ENCODE measurements at places on chromosomes 3 and 15. TPM values are rescaled to one million over a fixed set of nuclear protein-coding genes. Genes with fewer than 3 reads are reported as not detected.

- DNase-seq: no peak
- H3K27ac ChIP-seq: peak overlapping the region; percentile 45
- peaks cover 25% of the 10 kb centered on the region for H3K36me3 ChIP-seq
- no peak overlapping the region for H3K4me3 ChIP-seq
Measured at GRCh38 chr15:68786753-68787152, 33.9 kb downstream of the ANP32A start.

- H3K36me3 ChIP-seq: peaks cover 45% of the 10 kb centered on the region
- peak overlapping the region; percentile 81 for H3K4me3 ChIP-seq
- H3K27ac ChIP-seq: peak overlapping the region; percentile 91
Measured at GRCh38 chr15:37015451-37015850, 84.9 kb downstream of the MEIS2 start.

GRCh38 chr3:139540651-139541531, 1.3 kb upstream of the RBP1 start:
- DNase-seq: no peak
- H3K27ac ChIP-seq: no peak overlapping the region
- H3K4me1 ChIP-seq: no peaks in the 10 kb centered on the region
- no peaks in the 10 kb centered on the region for H3K36me3 ChIP-seq
- H3K27me3 ChIP-seq: peaks cover 9% of the 10 kb centered on the region

GRCh38 chr15:72676838-72677237, 9.1 kb downstream of the HIGD2B start:
- peaks cover 40% of the 10 kb centered on the region for H3K27me3 ChIP-seq
- no peaks in the 10 kb centered on the region for H3K36me3 ChIP-seq
- no peak for DNase-seq
- no peaks in the 10 kb centered on the region for H3K4me1 ChIP-seq

Gene CSTA
- total RNA-seq: not detected

Gene PHC3
- 61.3 TPM for total RNA-seq

- no peaks in the 10 kb centered on the region for H3K4me1 ChIP-seq
- no peak overlapping the region for H3K27ac ChIP-seq
- no peak for DNase-seq
- H3K4me3 ChIP-seq: no peak overlapping the region
- peaks cover 10% of the 10 kb centered on the region for H3K27me3 ChIP-seq
Measured at GRCh38 chr3:117748131-117748530, 1038.6 kb downstream of the TUSC7 start.

GRCh38 chr15:70605606-70606410, 157.6 kb downstream of the UACA start:
- DNase-seq: peak; percentile 30
- H3K4me1 ChIP-seq: peaks cover 33% of the 10 kb centered on the region
- H3K36me3 ChIP-seq: no peaks in the 10 kb centered on the region
- 0 out of 2 replicates have a peak overlapping the region, but pooled peaks have one; percentile 19 for H3K4me3 ChIP-seq
- H3K27me3 ChIP-seq: peaks cover 13% of the 10 kb centered on the region

- no peak for DNase-seq
- no peak overlapping the region for H3K27ac ChIP-seq
- H3K36me3 ChIP-seq: no peaks in the 10 kb centered on the region
- H3K27me3 ChIP-seq: no peaks in the 10 kb centered on the region
- H3K4me3 ChIP-seq: no peak overlapping the region
Measured at GRCh38 chr3:1406250-1406649, 313.4 kb downstream of the CNTN6 start.

DNA sequence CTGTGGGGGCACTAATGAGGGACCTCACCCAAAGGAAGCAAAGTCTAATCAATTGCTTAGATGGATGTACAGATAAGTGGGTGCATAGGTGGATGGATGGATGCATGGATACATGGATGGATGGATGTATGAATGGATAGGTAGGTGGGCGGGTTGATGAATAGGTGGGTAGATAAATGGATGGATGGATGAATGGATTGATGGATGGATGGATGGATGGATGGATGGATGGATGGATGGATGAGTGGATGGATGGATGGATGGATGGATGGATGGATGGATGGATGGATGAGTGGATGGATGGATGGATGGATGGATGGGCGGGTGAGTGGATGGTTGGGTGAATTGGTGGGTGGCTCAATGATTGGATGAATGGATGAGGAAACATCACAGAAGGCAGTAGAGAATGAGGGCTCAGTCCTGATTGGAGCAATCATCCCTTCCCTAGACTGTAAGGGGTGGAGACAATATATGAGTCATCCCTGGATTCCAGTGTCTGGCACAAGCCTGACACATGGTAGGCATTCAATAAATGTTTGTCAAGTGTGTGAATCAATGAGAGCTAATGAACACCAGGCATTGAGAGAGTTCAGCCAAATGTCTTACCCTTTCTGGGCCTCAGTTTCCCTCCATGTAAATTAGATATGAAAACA, 40.4 kb upstream of the PXYLP1 start:
- H3K27ac ChIP-seq: no peak overlapping the region
- no peak overlapping the region for H3K4me3 ChIP-seq
- peaks cover 27% of the 10 kb centered on the region for H3K27me3 ChIP-seq
- no peak for DNase-seq
- H3K4me1 ChIP-seq: peaks cover 15% of the 10 kb centered on the region

Gene TGM4
- total RNA-seq: not detected

DNA sequence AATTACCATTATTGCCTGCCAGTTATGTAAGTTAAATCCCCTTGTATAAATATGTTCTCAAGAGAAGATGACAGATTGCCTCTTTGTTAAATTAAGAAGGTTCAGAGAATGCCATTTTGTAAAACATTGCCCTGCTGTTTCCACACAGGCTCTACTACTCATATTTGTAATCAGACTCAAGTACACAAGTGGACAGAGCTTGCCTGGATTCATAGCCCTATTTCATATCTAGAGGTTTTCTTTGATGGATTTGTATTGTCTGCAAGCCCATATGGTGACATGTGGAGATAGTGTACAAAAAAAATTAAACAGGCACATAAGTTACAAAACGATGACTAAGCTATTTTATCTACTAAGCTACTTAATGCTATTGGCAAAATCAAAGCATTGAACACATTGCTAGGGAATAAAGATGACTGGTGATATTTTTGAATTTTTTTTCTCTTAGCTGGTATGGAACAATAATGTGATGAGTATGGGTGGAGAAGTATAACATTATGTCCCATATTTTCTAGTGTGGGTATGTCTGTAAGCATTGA, 1286.6 kb upstream of the ALCAM start:
- no peak for DNase-seq
- H3K27ac ChIP-seq: no peak overlapping the region
- H3K27me3 ChIP-seq: no peaks in the 10 kb centered on the region
- H3K4me3 ChIP-seq: no peak overlapping the region
- H3K36me3 ChIP-seq: no peaks in the 10 kb centered on the region
- H3K4me1 ChIP-seq: no peaks in the 10 kb centered on the region

DNA sequence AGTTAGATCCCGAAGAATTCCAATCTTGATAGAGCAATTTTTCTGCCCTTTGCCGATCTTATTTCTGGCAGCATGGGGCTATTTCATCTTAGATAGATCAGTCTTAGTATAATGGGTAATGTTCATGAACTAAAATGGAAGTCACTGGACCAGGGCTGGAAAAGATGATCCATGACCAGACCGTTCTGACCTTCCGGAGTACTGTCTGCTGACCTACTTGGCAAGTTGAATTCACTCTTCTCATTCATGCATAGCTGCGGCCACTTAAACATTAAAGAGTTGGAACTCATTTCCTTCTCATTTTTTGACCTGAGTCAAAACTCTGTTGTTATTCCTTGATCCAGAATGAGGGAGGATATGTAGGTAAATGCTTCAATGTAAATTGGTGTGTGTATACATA, 32.5 kb downstream of the GMNC start:
- H3K4me1 ChIP-seq: peaks cover 12% of the 10 kb centered on the region
- no peak for DNase-seq
- H3K27me3 ChIP-seq: peaks cover 1% of the 10 kb centered on the region
- H3K4me3 ChIP-seq: no peak overlapping the region
- no peaks in the 10 kb centered on the region for H3K36me3 ChIP-seq
- no peak overlapping the region for H3K27ac ChIP-seq

- H3K27me3 ChIP-seq: peaks cover 26% of the 10 kb centered on the region
- no peak overlapping the region for H3K4me3 ChIP-seq
- H3K27ac ChIP-seq: no peak overlapping the region
- H3K36me3 ChIP-seq: no peaks in the 10 kb centered on the region
- DNase-seq: no peak
- H3K4me1 ChIP-seq: no peaks in the 10 kb centered on the region
Measured at GRCh38 chr3:72614394-72615074, 233.7 kb downstream of the SHQ1 start.

DNA sequence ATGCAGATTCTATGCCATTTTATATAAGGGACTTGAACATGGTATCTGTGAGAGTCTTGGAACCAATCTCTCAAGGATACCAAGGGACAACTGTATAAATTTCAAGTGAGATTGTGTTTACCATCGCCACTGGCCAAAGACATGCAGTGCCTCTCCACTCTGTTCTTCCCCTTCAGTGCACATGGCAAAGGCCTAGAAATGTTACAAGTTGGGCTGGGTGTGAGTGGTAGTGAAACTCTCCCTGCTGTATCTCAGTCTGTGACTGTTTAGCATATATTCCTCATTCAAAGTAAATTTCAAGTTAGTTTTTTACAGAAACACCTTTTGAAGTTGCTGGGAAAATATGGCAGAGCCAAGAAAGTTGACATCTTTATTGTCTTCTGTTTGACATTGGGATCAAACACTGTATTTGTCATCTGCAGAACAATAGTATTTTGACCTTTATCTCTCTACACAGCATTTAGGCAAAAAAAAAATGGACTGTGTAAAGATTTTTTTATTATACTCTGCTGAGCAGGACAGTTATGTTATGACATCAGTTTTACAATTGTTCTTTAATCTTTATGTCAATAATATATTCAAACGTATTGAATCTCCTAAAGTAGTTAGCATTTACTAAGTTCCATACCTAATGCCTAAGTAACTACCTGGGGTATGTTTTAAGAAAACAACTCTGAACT, 101.4 kb downstream of the CCNL1 start:
- H3K27me3 ChIP-seq: peaks cover 11% of the 10 kb centered on the region
- H3K36me3 ChIP-seq: no peaks in the 10 kb centered on the region
- H3K27ac ChIP-seq: no peak overlapping the region

- peaks cover 52% of the 10 kb centered on the region for H3K4me1 ChIP-seq
- H3K27ac ChIP-seq: peak overlapping the region; percentile 62
- peak; percentile 78 for DNase-seq
Measured at GRCh38 chr3:50616003-50616769, 765 bp upstream of the MAPKAPK3 start.

Gene PYGO1
- 10.9 TPM for total RNA-seq

Gene TNFAIP8L3
- 0.25 TPM for total RNA-seq

- peaks cover 13% of the 10 kb centered on the region for H3K27me3 ChIP-seq
- DNase-seq: no peak
- H3K4me1 ChIP-seq: peaks cover 11% of the 10 kb centered on the region
- peaks cover 10% of the 10 kb centered on the region for H3K36me3 ChIP-seq
- H3K27ac ChIP-seq: no peak overlapping the region
- no peak overlapping the region for H3K4me3 ChIP-seq
Measured at GRCh38 chr3:46649436-46649835, 37.1 kb downstream of the FAM240A start.

Gene ZDHHC23
- 7.0 TPM for total RNA-seq

Gene KLHL6
- total RNA-seq: not detected

DNA sequence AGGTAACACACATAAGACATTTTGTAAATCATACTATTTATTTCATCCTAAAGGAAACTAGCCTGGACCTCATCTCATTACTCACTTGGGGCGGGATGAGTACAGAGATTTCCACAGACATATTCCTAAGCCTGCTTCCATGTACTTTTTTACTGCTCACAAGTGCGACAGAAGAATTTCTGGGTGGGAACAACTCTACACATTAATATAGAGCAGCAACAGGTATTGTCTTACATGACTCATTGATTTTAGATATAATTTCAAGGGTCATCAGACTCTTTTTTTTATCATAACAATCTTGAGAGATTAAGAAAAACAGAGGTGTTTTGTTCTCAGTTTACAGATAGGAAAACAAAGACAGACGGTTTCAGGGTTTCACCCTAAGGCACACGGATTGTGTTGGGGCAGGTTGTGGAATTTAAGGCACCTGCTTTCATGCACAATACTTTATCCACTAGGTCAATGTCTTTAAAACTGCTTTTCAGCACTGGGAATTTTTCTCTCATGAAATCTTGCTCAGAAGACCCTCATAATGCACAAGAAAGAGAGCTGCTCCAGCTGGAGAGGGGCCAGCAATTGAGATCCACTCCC, 186.7 kb upstream of the CDIN1 start:
- no peak for DNase-seq
- no peak overlapping the region for H3K27ac ChIP-seq
- peaks cover 4% of the 10 kb centered on the region for H3K36me3 ChIP-seq
- H3K4me1 ChIP-seq: no peaks in the 10 kb centered on the region
- no peaks in the 10 kb centered on the region for H3K27me3 ChIP-seq

Gene NRG4
- not detected for total RNA-seq

Gene RYR3
- total RNA-seq: not detected

GRCh38 chr3:171420667-171421066, 39.5 kb downstream of the TNIK start:
- H3K27me3 ChIP-seq: peaks cover 2% of the 10 kb centered on the region
- no peak overlapping the region for H3K4me3 ChIP-seq

DNA sequence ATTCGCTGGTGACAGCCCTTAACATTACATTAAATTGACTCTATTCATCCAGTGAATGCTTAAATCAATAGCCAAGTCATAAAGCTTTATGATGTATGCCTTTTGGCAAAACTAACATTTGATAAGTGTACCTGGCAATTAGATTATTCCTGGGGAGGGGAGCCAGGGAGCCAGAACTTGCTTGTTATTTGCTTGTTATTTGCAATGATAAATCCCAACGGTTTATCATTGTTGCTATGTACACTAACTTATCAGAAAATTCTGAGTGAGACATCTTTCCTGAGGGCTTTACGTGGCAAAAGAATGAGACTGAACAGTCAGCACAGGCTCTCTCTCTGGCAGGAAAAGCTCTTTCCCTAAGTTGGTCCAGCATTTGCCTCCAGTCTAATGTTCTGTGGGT, 35.8 kb upstream of the FBN1 start:
- H3K36me3 ChIP-seq: peaks cover 20% of the 10 kb centered on the region
- H3K27me3 ChIP-seq: no peaks in the 10 kb centered on the region
- H3K27ac ChIP-seq: peak overlapping the region; percentile 100
- H3K4me1 ChIP-seq: peaks cover 84% of the 10 kb centered on the region
- DNase-seq: peak; percentile 92

- no peaks in the 10 kb centered on the region for H3K4me1 ChIP-seq
- H3K36me3 ChIP-seq: no peaks in the 10 kb centered on the region
- DNase-seq: no peak
- H3K4me3 ChIP-seq: no peak overlapping the region
- no peaks in the 10 kb centered on the region for H3K27me3 ChIP-seq
Measured at GRCh38 chr3:154398084-154398967, 31.7 kb downstream of the GPR149 start.

- H3K27ac ChIP-seq: no peak overlapping the region
- H3K4me3 ChIP-seq: no peak overlapping the region
- DNase-seq: no peak
- no peaks in the 10 kb centered on the region for H3K36me3 ChIP-seq
- H3K27me3 ChIP-seq: peaks cover 7% of the 10 kb centered on the region
- H3K4me1 ChIP-seq: peaks cover 6% of the 10 kb centered on the region
Measured at GRCh38 chr3:146337991-146338390, 87.1 kb upstream of the PLSCR4 start.

- H3K27me3 ChIP-seq: peaks cover 15% of the 10 kb centered on the region
- no peaks in the 10 kb centered on the region for H3K36me3 ChIP-seq
- no peak for DNase-seq
- H3K27ac ChIP-seq: no peak overlapping the region
- no peaks in the 10 kb centered on the region for H3K4me1 ChIP-seq
- no peak overlapping the region for H3K4me3 ChIP-seq
Measured at GRCh38 chr3:15148614-15149013, 49.7 kb upstream of the RBSN start.

- H3K36me3 ChIP-seq: peaks cover 19% of the 10 kb centered on the region
- H3K27me3 ChIP-seq: no peaks in the 10 kb centered on the region
- H3K4me1 ChIP-seq: peaks cover 4% of the 10 kb centered on the region
- no peak overlapping the region for H3K4me3 ChIP-seq
- no peak overlapping the region for H3K27ac ChIP-seq
Measured at GRCh38 chr3:149142682-149143081, 13.2 kb downstream of the HPS3 start.

All from HFFc6 (cell line).